ENCODE measurements at places on chromosomes 4 and X.
A peak's percentile ranks its signal among the peaks of the same experiment; 100 is the strongest.

DNA sequence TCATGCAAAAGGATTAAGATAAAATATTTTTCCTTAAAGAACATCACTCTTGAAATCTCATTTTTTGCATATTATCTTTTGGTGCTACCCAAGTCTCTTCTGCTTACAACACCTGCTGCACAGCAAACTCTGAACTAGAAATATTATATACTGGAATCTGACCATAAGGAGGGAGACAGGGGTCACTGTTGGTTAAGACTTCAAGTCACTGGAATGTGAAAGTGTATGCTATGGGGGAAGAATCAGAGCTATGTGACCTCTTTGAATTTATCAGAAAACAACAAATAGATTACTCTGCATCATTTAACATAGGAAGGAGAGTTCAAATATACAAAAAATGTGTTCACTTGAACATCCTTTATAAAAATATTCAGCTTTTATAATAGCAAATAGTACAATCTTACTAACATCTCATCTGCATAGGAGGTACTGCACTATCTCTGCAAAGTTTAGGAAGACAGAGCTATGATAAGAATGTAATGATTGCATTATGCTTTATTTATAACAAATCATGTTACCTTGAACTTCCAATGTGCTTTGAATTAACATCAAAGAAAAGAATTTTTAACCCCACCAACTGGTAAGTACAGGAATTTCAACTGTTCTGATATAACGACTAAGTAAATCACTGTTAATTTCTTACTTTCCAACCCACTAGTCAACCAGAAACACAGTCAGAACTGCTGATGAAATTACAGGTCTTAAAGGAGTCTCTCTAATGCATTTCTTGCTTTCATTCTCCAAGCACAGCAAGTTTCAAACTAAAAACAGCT, 69.8 kb downstream of the ZNF827 start:
- no peak for DNase-seq

DNA sequence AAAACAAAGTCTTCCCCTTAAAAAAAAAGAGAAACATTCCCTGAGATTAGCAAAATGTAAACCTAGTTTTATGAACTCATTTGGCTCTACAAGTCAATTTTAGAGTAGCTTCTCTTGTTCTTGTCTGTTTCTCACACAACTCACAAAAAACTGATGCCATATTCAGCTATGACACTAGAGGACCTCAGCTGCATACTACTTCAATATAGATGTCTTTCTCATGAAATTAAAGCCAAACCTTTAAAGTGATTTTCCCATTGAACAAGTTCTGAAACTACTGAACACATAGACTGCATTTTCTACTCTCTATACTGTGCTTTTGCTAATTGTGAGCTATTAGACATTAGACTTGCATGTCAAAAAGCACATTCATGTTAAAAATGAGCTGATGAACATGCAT, 49.8 kb downstream of the TBCK start:
- peak; percentile 19 for DNase-seq

GRCh38 chr4:96642490-96642889, 802.6 kb downstream of the PDHA2 start:
- no peak for DNase-seq

GRCh38 chrX:103919270-103919637, 43.2 kb upstream of the TMSB15B start:
- DNase-seq, result peak; percentile 8

DNA sequence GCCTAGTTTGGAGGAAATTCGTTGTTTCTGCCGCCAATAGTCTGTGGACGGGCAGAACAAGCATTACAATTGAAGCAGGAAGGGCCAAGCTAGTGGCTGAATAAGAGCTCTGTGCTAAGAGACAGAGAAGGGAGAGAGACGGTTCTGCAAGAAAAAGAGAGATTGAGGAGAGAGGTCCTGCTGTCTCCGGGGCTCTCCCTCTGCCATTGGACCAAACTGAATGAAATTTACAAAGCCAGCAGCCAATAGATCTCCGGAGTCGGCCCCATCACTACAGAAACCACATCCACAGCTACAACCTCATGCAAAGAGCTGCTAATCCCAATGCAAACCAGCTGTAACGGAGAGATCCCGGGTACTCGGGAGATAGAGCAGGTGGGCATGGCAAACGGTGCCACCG, at the start of gene NLGN4X:
TSS of gene NLGN4X (minus strand) at position 148 of the 400 bp plus-strand sequence. CDS start 77,401 bp downstream, outside the sequence.
- no peak for DNase-seq

GRCh38 chr4:183202523-183202922, 103.5 kb downstream of the WWC2 start:
- no peak for DNase-seq

DNA sequence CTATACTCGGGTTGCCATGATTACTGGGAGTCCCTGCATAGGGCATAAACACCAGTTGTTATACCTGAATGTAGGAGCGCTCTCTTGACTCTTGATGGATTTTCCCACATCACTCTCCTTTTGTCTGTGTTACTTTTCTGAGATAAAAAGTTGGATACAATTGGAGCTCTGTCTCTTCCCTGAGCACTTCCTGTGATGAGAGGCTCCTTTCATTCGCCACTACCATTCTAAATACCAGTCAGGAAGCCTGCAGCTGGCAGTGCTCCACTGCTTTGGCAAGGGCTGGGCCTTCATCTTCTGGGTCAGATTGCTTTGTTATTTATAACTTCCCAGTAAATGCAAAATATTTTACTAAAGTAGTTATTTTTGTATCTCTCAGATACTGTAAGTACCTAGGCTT, 13.9 kb downstream of the TCEANC start:
- peak; percentile 13 for DNase-seq

DNA sequence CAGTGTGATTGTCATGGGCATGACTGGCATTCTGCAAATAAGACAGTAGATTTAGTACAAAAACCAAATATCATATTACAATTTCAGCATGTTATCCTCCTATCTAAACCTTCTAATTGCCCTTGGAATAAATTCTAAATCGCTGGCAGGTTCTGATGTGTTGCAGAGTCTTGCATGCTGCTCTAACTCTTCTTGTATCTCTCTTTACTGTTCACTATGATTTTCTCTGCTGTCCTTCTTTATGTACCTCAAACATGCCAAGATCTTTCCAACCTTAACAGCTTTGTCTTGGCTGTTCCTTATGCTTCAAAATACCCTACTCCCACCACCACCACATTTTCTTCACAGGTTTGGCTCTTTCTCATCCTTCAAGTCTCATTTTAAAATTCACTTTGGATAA, 43.0 kb upstream of the KCNIP4 start:
- no peak for DNase-seq

- DNase-seq, result no peak
These were observed 195.2 kb upstream of the ANXA10 start for GRCh38 chr4:167897116-167897515.

DNA sequence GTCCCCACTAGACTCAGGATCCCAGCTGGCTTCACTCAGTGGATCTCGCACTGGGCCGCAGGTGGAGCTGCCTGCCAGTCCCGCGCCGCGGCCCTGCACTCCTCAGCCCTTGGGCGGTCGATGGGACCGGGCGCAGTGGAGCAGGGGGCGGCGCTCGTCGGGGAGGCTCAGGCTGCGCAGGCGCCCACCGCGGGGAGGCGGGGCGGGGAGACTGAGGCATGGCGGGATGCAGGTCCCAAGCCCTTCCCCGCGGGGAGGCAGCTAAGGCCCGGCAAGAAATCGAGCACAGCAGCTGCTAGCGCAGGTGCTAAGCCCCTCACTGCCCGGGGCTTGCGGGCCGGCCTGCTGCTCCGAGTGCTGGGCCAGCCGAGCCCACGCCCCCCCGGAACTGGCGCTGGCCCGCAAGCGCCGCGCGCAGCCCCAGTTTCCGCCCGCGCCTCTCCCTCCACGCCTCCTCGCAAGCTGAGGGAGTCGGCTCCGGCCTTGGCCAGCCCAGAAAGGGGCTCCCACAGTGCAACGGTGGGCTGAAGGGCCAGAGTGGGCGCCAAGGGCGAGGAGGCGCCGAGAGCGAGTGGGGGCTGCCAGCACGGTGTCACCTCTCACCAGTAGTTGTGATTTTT, 1038.0 kb downstream of the PCDH19 start:
- no peak for DNase-seq

DNA sequence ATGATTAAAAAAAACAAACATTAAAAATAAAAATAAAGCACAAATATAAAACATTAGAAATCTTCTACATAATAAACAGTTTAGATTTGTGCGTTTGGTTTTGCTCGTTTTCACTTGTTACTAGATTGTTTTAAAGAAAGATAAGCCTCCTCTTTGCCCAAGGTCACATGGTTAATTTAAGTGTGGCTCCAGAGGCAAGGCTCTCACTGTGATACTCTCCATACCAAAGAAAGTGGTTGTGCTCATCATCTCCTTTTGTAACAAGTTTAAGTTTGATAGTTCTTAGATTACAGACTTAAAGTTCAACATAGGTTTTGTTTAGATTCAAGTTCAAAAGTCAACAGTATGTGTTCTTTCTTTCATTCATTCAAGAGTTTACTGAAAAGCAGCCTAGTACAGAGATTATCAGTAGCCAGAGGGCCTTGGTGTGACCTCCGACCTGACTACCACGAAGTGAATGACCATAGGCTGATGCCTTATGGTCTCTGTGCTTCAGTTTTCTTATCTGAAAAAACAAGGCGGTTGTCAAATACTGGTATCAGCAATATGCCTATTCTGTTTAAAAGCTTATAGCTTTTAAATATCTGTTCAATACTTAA, 133.2 kb downstream of the ZAR1 start:
- DNase-seq, result no peak

GRCh38 chr4:102447413-102447812, 53.7 kb upstream of the NFKB1 start:
- no peak for DNase-seq

DNA sequence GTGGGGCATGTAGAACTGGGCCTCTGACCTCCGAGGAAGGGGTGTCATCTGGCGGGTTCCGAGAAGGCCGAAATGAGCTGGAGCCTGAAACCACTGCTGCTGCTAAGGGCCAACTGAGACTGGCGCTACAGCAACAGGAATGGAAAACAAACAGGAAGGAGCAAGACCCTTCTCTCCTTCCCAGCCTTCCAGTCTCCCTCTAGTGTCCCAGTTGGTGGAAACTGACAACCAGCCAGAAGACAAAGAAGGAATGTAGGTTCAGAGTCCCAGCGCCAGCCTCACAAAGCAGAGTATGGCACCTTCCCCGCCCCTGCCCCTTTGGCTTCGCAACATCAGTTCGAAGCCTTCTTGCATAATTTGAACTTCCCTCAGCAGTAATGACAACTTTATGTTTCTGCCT, 24.4 kb upstream of the PDZD4 start:
- no peak for DNase-seq

DNA sequence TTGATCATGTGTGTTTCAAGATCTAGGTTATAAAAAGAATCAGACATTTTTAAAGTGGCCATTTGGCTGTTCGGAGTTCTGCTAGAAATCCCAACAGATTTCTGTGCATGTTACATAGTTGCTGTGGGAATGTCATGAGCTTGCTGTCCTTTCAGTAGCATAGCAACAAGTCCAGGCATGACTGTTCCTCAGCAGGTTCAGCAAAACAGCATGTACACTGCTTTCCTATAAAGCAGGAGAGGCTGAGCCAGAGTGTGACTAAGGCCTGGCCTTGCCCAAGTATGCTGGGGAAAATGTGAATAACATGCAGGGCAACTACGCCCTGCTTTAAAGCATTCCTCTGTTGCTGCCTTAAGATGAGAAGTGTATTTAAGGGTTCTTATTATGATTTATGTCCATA, 217.1 kb upstream of the SMIM31 start:
- DNase-seq, result peak; percentile 87

GRCh38 chr4:80840396-80840795, 190.1 kb upstream of the BMP3 start:
- peak; percentile 26 for DNase-seq

GRCh38 chrX:154307202-154307601, 11.6 kb downstream of the TKTL1 start:
- no peak for DNase-seq

GRCh38 chr4:102536768-102537167, 35.6 kb downstream of the NFKB1 start:
- DNase-seq, result no peak

DNA sequence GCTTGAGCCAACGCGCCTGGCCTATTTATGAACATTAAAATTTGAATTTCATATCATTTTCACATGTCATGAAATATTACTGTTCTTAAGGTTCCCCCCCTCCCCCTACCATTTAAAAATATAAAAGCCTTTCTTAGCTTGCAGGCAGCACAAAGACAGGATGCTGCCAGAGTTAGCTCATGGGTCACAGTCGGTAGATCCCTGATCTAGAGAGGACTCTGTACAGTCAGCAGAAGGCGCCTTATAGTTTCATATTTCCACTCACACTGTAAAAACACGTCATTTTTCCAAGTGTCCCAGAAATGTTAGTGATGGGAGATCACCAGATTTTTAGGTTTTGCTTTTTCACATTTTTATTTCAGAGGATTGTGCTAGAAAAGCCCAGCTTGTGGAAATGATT, 12.2 kb downstream of the NOCT start:
- DNase-seq, result no peak

GRCh38 chrX:135516376-135516775, 4.1 kb upstream of the INTS6L start:
- no peak for DNase-seq

GRCh38 chrX:149453030-149453429, 52.1 kb downstream of the IDS start:
- peak; percentile 2 for DNase-seq

DNA sequence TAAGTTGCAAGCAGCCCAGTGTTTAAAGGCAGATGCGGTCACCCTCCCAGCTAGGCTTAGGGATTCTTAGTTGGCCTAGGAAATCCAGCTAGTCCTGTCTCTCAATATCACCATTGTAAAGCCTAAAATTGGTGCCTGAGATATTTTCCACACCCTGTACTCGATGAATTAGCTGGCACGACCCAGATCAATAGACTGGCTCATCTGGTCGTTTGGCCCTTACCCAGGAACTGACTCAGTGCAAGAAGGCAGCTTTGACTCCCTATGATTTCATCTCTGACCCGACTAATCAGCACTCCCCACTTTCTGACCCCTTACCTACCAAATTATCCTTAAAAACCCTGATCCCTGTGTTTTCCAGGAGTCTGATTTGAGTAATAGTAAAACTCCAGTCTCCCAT, 384.9 kb upstream of the SLC7A11 start:
- DNase-seq, result no peak

DNA sequence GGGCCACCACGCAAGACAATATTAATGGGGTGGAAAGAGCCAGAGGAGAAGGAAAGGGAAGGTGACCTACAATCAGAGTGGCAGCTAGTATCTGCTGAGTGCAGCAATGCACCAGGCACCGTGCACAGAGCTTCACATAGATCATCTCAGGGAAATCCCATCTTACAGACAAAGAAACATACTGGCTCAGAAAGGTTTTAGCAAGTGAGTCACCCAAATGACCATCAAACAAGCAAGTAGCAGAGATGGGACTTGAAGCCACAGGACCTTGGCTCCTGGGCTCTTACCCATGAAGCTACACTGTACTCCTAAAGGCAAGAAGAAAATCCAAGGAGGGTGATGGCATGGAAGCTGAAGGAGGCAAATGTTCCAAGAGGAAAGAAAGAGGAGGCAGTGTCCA, 6.8 kb downstream of the ANXA5 start:
- DNase-seq, result peak; percentile 57

GRCh38 chr4:40157436-40157835, 39.4 kb upstream of the RHOH start:
- no peak for DNase-seq

GRCh38 chr4:38343608-38344007, 320.4 kb upstream of the KLF3 start:
- DNase-seq, result no peak
